ENCODE measurements at places on chromosomes 3 and 15. TPM values are rescaled to one million over a fixed set of nuclear protein-coding genes. Genes with fewer than 3 reads are reported as not detected.

CORO2B gene
- total RNA-seq, result 4.2 TPM

LRTM1 gene
- total RNA-seq, result not detected

MST1R gene
- 0.33 TPM for total RNA-seq

IL17RE gene
- total RNA-seq, result 0.33 TPM

CGNL1 gene
- 20.2 TPM for total RNA-seq

FURIN gene
- total RNA-seq, result 119 TPM

ZNF660 gene
- 1.4 TPM for total RNA-seq

DUOX2 gene
- not detected for total RNA-seq

NME9 gene
- 0.65 TPM for total RNA-seq

SNTN gene
- not detected for total RNA-seq

TRIM59 gene
- total RNA-seq, result 19.9 TPM

SAMD7 gene
- total RNA-seq, result not detected

DOCK3 gene
- total RNA-seq, result 0.19 TPM

UBAP1L gene
- total RNA-seq, result 1.6 TPM

SLC27A2 gene
- total RNA-seq, result 0.33 TPM

IGSF10 gene
- total RNA-seq, result not detected

FMN1 gene
- total RNA-seq, result 0.33 TPM

GPR62 gene
- total RNA-seq, result under 0.01 TPM

MED12L gene
- total RNA-seq, result 0.65 TPM

IL16 gene
- 0.98 TPM for total RNA-seq

HCN4 gene
- not detected for total RNA-seq

INSYN1 gene
- total RNA-seq, result 0.65 TPM

TBC1D5 gene
- 85.3 TPM for total RNA-seq

PIERCE2 gene
- total RNA-seq, result 0.38 TPM

SLC24A5 gene
- total RNA-seq, result not detected

MYZAP gene
- total RNA-seq, result 14.4 TPM

TEX55 gene
- not detected for total RNA-seq

NR2E3 gene
- 0.19 TPM for total RNA-seq

AP3B2 gene
- not detected for total RNA-seq

BRK1 gene
- total RNA-seq, result 167 TPM

BTLA gene
- under 0.01 TPM for total RNA-seq

SERPINI2 gene
- total RNA-seq, result not detected

Measured in vein endothelial cell (primary cell).